ENCODE measurements at places on chromosomes 4 and X. TPM values are rescaled to one million over a fixed set of nuclear protein-coding genes. Genes with fewer than 3 reads are reported as not detected.

GCNA gene
- total RNA-seq: 3.7 TPM

XK gene
- 0.30 TPM for total RNA-seq

CENPI gene
- total RNA-seq: 1.2 TPM

ELF2 gene
- total RNA-seq: 48.0 TPM

MAGEC1 gene
- not detected for total RNA-seq

SPANXN3 gene
- 1.2 TPM for total RNA-seq
